Cardiac ventricle fibroblast (primary cell): ENCODE measurements at places on chromosomes 7 and 10. TPM values are rescaled to one million over a fixed set of nuclear protein-coding genes. Genes with fewer than 3 reads are reported as not detected.

ZDHHC4 gene
- total RNA-seq: 29.9 and 33.5 TPM in 2 replicates

VAX1 gene
- not detected in 2 replicates for total RNA-seq

C10orf143 gene
- total RNA-seq: 1.1 and 3.2 TPM in 2 replicates

NKX6-2 gene
- total RNA-seq: not detected in 2 replicates

PTN gene
- total RNA-seq: 6.3 and 6.7 TPM in 2 replicates

FBXL13 gene
- 1.00 and 4.4 TPM in 2 replicates for total RNA-seq

TRPV5 gene
- not detected in 2 replicates for total RNA-seq

PSD gene
- total RNA-seq: 19.5 and 19.7 TPM in 2 replicates

HDAC9 gene
- 0.49 and 1.1 TPM in 2 replicates for total RNA-seq

MINPP1 gene
- total RNA-seq: 21.0 and 25.8 TPM in 2 replicates
